Activated B cell treated with CpG ODN at 0.5 μM for 24 hours (primary cell): ENCODE measurements at places on chromosomes 2 and 18.

DNA sequence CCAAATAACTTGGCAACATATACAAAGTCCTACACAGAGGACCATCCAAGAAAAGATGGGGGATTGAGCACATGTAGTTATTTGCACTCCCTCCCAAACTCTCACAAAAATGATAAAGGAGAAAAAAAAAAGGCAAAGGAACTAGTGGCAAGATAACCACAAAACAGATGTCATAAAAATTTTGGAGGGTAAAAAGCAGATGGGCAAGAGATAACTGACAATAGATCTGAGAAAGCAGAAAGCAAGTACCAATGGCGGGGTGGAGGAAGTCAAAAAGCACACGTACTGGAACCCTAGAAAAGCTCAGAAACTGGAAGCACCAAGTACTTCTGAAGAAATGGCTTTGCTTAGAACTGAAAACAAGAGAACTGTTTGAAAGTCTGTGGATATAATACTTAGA is 82.0 kb downstream of the WDPCP start:
- no peaks in the 10 kb centered on the region for H3K27me3 ChIP-seq
- H3K4me3 ChIP-seq, result no peak overlapping the region
- DNase-seq, result no peak
- H3K27ac ChIP-seq, result no peak overlapping the region
- H3K4me1 ChIP-seq, result peaks cover 9% of the 10 kb centered on the region
- H3K36me3 ChIP-seq, result peaks cover 19% of the 10 kb centered on the region

GRCh38 chr2:81589406-81589805 is 1284.9 kb upstream of the LRRTM1 start:
- DNase-seq, result no peak
- H3K27me3 ChIP-seq, result no peaks in the 10 kb centered on the region
- no peak overlapping the region for H3K27ac ChIP-seq

DNA sequence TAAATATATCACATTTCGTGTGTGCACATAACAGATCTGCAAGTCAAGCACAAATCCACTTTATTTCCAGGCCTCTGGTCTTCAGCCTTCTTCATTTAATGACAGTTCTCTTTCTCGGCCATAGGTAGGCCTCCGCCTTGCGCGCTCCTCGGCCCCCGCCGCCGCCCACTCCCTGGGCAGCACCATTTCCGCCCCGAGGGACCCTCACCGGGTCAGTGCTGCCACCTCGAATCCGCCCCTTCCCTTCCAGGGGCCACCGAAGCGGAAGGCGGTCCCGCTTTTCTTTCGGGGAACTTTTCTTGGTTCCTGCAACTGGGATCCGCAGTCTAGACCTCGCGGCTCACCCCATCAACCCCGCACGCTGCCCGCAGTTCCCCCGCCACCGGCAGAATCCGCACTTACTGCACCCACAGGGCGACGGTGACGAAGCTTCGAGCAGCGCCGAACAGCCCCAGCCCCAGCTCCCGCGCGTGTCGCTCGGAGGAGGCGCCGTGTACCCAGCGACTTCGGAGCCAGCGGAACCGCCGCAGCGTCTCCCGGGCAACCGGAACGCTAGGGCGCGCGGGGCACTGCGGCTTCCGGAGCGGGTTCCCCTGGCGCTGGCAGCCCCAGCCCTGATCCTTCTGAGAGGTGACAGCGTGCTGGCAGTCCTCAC is at the start of gene CDKL4:
TSS of gene CDKL4 (minus strand) at position 502 of the 655 bp plus-strand sequence.
- no peaks in the 10 kb centered on the region for H3K27me3 ChIP-seq
- peaks cover 23% of the 10 kb centered on the region for H3K4me1 ChIP-seq
- peak; percentile 47 for DNase-seq
- no peaks in the 10 kb centered on the region for H3K36me3 ChIP-seq
- H3K4me3 ChIP-seq, result peak within 1 kb of the TSS; percentile 87
- H3K27ac ChIP-seq, result peak within 1 kb of the TSS; percentile 35

DNA sequence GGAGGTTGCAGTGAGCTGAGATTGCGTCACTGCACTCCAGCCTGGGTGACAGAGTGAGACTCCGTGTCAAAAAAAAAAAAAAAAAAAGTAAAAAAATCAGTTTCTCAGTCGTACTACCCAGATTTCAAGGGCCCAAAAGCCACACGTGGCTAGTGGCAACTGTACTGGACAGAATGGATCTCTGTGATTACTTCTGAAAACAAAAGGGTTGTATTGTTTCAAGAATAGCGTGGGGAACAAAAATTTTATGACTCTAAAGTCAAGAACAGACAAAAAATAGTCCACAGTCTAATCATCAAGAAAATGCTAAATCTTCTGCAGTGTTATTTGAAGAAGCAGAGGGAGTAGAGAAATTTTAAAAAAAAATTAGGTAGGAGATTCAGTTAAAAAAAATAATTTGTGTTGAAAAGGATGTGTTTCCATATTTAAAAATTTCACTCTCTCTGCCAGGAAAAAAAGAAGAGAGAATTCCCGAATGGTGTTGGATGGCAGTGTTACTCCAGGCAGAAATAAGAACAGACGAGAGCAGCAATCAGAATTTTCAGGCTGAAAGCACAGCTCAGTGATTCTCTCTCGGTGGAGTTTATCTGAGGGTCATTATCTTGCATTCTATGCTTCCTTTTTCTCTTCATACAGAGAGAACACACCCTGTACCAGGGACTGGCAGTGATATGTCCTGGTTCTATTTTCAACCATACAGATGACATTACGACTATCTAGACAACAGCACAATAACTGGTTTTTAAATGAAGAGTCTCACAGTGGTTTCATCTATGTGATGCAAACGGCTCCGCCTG is 61.8 kb downstream of the CABYR start:
- no peak overlapping the region for H3K27ac ChIP-seq
- no peak for DNase-seq
- no peaks in the 10 kb centered on the region for H3K27me3 ChIP-seq
- no peak overlapping the region for H3K4me3 ChIP-seq
- H3K36me3 ChIP-seq, result no peaks in the 10 kb centered on the region

GRCh38 chr18:67771271-67771670 is 254.8 kb upstream of the DSEL start:
- no peaks in the 10 kb centered on the region for H3K27me3 ChIP-seq
- no peaks in the 10 kb centered on the region for H3K36me3 ChIP-seq
- no peak overlapping the region for H3K27ac ChIP-seq
- no peak overlapping the region for H3K4me3 ChIP-seq
- no peaks in the 10 kb centered on the region for H3K4me1 ChIP-seq
- DNase-seq, result no peak

- H3K36me3 ChIP-seq, result no peaks in the 10 kb centered on the region
- H3K27me3 ChIP-seq, result no peaks in the 10 kb centered on the region
- no peak overlapping the region for H3K4me3 ChIP-seq
Observed at GRCh38 chr2:138486363-138487198, 15.0 kb upstream of the SPOPL start.

- no peaks in the 10 kb centered on the region for H3K36me3 ChIP-seq
- H3K4me3 ChIP-seq, result no peak overlapping the region
- H3K27me3 ChIP-seq, result peaks cover 30% of the 10 kb centered on the region
- H3K27ac ChIP-seq, result no peak overlapping the region
- H3K4me1 ChIP-seq, result no peaks in the 10 kb centered on the region
Observed at GRCh38 chr2:229273723-229274338, 2.7 kb upstream of the PID1 start.

- no peak overlapping the region for H3K4me3 ChIP-seq
- no peaks in the 10 kb centered on the region for H3K36me3 ChIP-seq
- no peak overlapping the region for H3K27ac ChIP-seq
- H3K4me1 ChIP-seq, result peaks cover 2% of the 10 kb centered on the region
Observed at GRCh38 chr18:54787121-54787520, 41.2 kb upstream of the RAB27B start.

DNA sequence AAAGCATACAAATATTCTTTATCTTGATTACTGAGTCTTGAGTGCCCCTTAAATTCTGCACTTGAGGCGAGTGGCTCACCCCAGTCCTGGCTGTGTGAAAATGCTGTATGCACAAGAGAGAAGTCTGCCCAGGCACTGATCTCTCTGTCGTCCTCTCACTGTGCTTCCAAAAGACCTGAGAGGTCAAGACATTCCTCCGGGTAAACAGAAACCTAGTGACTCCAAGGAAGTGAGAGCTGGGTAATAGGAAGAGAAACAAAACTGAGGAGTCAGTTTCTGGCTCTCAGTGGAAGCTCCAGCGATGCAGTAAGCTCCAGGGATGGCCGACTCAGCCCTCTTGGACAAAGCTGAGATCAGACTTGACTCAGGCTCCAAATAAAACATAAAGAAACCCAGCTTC is 70.9 kb downstream of the AAK1 start:
- H3K4me3 ChIP-seq, result no peak overlapping the region
- peaks cover 7% of the 10 kb centered on the region for H3K27me3 ChIP-seq
- no peak overlapping the region for H3K27ac ChIP-seq
- no peak for DNase-seq
- H3K4me1 ChIP-seq, result no peaks in the 10 kb centered on the region
- H3K36me3 ChIP-seq, result no peaks in the 10 kb centered on the region

DNA sequence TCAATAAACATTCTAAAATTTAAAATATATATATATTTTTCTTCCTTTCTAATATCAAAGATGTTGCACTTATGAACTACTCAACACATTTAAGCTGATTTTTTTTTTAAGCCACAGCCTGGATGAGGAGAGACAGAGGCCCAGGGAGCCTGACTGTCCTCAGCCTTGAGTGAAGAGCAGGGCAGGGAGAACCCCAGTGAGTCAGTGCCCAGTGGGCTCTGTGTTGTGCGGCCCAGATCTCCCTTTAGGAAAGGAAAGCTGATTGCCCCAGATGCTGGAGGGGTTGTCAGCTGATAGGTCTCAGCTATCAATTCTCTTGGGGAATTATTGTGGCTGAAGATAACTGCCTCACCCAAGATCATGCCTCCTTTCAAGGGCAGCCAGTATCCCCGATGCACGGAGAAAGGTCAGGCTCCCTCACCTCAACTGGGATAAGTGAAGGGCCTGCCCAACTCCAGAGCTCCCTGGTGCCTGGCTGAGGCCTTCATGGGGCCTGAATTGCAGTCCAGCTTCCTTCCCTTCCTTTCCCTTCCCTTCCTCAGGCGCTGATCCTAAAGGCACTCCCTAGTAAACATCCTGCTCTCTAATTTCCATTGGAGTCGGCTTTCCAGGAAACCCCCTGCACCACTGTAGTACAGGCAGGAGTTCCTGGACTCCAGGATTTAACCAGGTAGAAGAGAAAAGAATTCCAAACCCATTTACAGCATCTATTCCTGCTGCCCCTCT is 106.9 kb upstream of the ATL2 start:
- no peak overlapping the region for H3K27ac ChIP-seq
- no peaks in the 10 kb centered on the region for H3K4me1 ChIP-seq
- no peaks in the 10 kb centered on the region for H3K27me3 ChIP-seq
- peaks cover 3% of the 10 kb centered on the region for H3K36me3 ChIP-seq
- H3K4me3 ChIP-seq, result no peak overlapping the region
- DNase-seq, result no peak

DNA sequence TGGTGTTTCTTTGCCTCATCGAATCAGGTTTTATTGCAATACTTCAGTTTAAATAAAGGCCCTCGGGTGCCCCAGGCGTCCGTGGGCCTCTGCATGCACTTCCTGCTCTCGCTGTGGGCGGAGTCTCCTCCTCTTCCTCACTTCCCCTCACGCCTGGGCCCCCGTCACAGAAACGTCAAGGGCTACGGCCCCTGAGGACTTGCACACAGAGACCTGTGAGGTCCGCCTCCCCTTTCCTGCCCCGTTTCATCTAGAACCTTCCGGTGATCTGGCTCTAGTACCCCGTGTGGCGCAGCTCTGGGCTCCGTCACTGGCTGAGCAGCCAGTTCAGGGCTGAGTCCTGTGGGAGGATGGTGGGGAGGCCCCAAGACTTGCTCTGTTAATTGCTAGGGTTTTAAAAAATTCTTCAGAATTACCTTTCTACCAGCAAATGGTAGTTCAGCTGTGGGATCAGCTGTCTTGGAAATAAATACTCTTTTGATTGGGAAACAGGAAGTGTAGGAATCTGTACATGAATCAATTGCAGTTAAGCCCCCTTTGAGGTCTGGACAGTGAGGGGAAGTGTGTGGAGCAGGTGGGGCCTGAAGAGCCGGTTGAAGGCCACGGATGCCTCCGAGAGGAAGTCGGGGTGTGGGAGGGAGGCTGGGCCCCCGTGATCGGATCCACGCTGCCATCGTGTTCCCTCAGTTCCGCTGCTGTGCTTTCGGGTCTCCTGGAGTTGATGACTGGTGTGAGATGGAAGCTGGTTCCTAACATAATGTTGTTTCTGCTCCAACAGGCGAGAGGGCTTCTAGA is 10.2 kb downstream of the NFATC1 start:
- H3K27ac ChIP-seq, result peak overlapping the region; percentile 98
- H3K4me3 ChIP-seq, result peak overlapping the region; percentile 80
- peak; percentile 81 for DNase-seq
- H3K4me1 ChIP-seq, result peaks cover 65% of the 10 kb centered on the region
- no peaks in the 10 kb centered on the region for H3K27me3 ChIP-seq

DNA sequence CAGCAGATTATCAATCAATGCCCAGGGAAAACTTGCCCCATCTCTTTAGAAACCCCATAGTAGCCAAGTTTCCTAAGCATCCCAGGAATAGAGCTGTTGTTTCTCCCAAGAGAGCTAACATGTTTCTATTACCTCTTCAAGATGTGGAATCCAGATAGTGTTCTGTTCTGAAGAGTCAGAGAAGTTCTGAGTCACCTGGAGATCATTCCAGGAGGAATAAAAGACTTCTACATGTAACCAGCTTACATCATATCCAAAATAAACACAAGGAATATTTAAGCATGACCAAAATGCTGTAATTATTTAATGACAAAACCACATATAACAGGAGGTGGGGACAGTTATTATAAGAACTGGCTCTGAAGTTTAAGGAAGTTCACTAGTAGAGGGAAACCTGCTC is 51.0 kb upstream of the GORASP2 start:
- no peak overlapping the region for H3K4me3 ChIP-seq
- DNase-seq, result no peak
- H3K36me3 ChIP-seq, result no peaks in the 10 kb centered on the region
- H3K27me3 ChIP-seq, result peaks cover 4% of the 10 kb centered on the region
- peaks cover 10% of the 10 kb centered on the region for H3K4me1 ChIP-seq

- H3K4me3 ChIP-seq, result no peak overlapping the region
- no peak overlapping the region for H3K27ac ChIP-seq
- no peak for DNase-seq
- no peaks in the 10 kb centered on the region for H3K4me1 ChIP-seq
Observed at GRCh38 chr18:666177-666576, 8.7 kb downstream of the TYMS start.

GRCh38 chr18:8657050-8657820 is 48.0 kb downstream of the RAB12 start:
- no peak for DNase-seq
- no peak overlapping the region for H3K27ac ChIP-seq
- peaks cover 8% of the 10 kb centered on the region for H3K4me1 ChIP-seq
- H3K4me3 ChIP-seq, result no peak overlapping the region
- no peaks in the 10 kb centered on the region for H3K36me3 ChIP-seq
